ENCODE measurements at places on chromosomes 5 and 9.
A peak's percentile ranks its signal among the peaks of the same experiment; 100 is the strongest.

DNA sequence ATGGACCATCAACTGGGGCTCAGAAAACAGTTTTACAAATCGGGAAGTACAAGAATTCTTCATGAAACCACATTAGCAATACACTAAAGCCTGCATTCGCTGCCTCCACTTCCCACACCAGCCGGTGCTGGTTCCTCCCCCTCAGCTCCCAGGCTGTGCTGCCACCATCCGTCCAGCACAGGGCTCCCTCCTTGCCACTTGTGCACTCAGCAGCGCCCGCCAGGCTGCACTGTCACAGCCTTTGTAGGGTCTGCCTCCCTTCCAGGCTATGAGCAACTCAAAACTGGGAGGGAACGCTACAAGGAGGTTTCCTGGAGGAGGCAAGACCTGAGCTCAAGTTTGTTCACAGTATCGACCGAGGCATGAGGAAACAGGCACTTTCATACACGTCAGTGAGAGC lies 7.7 kb downstream of the MAPK9 start:
- no peak for DNase-seq

DNA sequence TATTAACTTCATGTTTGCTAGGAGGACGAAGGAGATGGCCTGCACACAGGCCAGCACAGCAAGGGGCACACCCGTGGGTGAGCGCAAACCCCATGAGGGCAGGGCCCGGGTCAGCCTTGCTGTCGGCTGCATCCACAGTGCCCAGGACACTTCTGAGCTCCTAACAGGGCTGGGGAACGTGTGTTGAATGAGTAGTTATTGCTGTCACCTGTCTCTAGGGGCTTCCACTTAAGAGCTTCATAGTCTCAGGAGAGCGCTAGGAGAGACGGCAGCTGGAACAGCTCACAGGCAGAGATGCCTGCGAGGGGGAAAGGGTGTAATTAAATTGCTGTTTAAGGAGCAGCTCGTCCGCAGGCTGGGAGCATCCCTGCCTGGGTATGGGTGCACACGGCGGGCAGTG lies 91.4 kb upstream of the NEURL1B start:
- DNase-seq = no peak

- no peak for DNase-seq
Measured at GRCh38 chr5:113474100-113474728, 14.0 kb downstream of the MCC start.

DNA sequence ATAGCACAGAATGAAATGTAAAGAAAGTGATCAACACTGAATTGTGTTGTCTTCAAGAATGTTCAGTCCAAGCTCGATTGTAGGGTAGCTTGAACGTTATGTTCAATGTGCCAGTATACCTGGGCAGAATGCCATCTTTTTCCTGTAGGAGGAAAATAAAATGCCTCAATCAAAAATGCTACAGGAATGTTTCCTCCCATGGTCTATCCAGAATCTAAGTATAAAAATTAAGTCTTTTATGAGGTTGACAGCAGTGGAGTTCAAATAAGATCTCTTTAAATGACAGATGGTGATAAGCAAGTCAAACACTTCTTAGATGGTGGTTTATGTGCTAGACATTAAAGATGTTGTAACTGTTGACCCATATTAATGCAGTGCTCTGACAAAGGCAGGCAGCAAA lies 488.6 kb downstream of the CSNK1G3 start:
- DNase-seq = no peak

- no peak for DNase-seq
Measured at GRCh38 chr5:60883229-60883628, 39.2 kb upstream of the ELOVL7 start.

- no peak for DNase-seq
Measured at GRCh38 chr9:114008667-114009410, 69.3 kb downstream of the AMBP start.

DNA sequence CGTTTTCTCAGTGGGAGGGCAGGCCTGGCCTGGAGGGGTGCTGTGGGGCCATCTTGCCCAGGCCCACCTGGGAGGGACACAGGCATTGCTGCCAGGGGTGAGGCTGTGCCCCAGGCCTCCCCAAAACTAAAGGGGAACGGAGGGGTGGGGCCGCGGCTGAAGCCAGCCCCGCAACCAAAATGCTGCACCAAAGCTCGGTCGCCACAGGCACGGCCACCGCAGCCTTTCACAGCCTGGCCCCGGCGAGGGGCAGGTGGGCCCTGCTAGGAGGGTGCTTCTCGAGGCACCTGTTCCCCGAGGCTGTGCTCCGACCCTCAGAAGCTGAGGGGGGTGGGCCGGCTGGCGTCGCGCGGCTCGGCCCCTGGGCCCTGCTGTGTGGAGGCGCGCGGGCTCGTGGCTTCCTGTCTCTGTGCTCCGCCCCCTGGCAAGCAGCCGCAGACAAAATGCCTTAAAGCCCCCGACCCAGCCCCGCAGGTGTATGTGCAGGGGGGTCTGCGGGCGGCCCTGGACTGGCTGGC lies 57.6 kb downstream of the JAK2 start:
- no peak for DNase-seq

DNA sequence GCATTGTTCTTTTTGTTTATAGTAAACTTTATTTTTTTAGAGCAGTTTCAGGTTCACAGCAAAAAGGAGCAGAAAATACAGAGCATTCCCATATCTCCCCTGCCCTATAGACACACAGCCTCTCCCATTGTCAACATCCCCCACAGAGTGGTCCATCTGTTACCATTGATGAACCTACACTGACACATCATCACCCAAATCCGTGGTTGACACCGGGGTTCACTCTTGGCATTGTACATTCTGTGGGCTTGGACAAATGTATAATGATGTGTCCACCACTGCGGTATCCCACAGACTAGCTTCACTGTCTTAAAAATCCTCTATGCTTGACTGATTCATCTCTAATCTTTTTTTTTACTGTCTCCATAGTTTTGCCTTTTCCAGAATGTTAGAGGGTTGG lies 120.7 kb upstream of the SPATA31C2 start:
- DNase-seq = no peak

DNA sequence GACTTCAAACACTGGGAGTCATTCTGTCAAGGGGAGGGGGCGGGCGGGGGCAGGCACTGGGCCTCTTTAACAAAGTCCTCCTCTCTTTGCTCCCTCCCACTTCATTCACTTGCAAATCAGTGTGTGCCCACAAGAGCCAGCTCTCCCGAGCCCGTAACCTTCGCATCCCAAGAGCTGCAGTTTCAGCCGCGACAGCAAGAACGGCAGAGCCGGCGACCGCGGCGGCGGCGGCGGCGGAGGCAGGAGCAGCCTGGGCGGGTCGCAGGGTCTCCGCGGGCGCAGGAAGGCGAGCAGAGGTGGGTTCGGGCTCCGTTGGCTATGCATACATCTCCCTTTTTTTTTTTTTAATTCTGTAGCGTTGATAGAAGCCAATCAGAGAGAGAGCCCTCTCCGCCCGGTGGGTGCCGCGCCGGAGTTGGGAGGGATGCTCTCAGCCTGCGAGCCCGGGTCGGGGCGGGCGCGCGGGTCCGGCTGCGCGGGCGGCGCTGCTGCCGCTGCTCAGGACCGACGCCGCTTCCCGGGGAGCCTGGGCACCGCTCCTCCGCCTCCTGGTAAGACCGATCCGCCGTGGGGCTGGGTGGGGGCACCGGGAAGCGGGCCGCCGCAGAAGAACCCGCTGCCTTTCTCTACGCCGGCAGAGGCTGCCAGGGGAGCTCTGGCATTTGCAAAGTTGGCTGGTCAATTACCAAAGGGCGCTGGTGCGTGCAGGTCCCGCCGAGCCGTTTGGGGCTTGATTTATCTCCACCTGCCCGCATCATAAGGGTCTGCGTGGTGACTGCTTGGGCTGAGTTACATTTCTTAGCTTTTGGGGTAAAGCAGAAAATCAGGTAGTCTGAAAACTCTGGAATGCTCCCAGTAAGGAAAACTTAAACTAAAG lies at the start of gene CDH6:
CDH6 (plus strand) TSS at position 96 of the 877 bp plus-strand sequence. CDS start 73,788 bp downstream, outside the sequence.
- no peak for DNase-seq

DNA sequence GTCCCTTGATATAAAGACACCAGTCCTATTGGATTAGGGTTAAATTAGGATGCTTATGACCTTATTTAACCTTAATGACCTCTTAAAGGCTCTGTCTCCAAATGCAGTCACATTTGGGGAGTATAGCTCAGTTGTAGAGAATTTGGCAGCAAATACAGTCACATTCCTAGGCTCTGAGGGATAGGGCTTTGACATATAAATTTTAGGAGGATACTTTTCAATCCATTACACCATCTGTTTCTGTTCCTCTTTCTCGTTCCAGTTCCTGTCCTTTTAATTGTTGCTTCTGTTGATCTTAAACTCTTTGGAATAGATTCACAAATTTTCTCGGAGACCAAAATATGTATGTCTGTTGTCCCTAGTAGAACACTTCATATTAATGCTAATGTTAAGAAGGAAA lies 390.0 kb upstream of the PCSK5 start:
- no peak for DNase-seq

GRCh38 chr5:67020096-67020615 lies 176.4 kb downstream of the CD180 start:
- no peak for DNase-seq

GRCh38 chr9:127049044-127049443 lies 73.4 kb downstream of the ANGPTL2 start:
- peak; percentile 74 for DNase-seq

DNA sequence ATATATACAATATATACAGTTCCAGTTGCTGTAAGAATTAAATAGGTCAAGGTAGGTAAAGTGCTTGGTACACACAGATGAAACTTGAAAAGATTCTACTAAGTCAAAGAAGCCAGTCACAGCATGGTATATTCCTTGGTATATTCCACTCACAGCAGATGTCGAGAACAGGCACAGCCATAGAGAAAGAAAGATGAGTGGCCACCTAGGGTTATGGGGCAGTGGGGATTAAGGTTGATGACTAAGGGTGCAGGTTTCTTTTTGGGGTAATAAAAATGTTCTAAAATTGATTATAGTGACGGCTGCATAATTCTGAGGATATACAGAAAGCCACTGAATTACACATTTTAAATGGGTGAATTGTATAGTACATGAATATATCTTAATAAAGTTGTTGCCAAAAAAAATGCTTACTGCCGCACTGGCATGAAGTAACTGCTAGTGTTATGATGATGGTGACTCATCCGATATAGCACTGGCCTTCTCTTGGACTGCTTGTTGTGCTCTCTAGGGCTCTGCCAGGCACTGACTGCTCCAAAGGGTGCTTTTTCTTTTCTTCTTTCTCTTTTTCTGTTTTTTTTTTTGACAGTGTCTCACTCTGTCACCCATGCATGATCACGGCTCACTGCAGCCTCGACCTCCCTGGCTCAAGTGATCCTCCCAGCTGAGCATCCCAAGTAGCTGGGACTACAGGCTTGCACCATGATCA lies 23.5 kb downstream of the TBC1D2 start:
- no peak for DNase-seq

DNA sequence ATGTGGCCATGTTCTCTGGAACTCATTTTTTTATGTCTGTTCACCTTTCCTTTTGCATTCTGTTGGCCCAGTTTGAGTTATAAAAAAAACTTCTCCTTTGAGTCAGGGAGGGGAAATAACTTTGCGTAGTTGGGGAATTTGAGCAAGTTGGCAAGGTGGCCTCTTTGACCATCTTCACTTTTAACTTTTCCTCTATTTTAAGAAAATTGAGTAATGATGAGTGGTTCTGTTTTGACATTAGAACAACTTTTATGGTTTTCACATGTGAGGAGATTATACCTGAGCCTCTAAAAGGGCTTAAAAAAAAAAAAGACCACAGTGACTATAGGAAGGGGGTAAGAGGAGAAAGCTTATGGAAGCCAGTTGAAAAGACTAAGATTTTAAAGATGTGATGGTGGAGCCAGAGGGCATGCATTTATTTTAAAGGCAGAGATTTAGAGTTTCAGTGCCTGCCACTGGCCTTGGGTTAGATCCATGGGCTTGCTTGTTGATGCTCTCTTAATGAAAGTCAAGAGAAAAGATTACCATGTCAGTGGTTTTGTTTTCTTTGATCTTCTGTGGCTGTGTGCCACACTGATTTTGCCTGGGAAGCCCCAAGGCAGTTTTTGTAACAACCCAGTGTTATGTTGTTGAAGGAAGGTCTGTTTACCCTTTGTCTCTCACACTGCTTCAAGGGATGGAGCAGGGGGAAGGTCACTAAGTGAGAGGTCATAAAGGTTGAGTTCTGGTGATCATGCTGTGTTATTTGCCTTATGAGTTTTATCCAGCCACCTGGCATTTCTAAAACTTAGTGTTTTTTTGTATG lies 219.7 kb upstream of the CD180 start:
- DNase-seq = no peak

DNA sequence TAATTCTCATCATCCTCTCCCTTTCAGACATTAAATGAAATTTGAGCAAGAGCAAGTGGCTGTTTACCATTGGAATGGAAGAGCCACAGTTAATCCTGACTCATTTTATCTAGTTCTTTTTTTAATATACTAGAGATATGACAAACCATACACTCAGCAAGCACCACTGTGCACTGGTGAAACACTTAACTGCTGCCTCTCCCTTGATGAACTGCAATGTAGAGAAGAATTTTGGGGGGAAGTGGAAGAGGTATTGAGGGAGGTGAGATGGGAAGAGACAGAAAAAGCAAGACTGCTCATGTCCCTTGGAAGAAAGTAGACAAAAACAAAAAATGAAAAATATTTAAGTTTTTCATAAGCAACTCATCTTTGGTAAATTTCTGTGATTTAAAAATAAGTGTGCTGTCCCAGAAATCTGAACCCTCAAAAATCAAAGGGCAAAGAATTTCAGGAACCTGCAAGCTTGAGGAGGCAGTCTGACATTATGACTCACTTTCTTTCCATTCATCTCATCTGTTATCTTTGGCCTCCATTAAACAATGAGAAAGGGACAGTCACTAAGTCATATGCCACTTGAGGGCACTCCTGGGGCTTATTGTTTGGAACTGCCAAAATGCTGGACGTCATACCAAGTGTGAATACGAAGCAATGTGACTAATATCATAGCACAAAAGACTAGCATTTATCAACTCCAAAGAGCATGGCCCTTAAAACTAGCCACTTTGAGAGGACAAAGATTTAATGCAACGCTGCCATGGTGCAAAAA lies 566.8 kb upstream of the DMAC1 start:
- no peak for DNase-seq

- DNase-seq = no peak
Measured at GRCh38 chr9:73566627-73567026, 415.0 kb downstream of the ANXA1 start.

DNA sequence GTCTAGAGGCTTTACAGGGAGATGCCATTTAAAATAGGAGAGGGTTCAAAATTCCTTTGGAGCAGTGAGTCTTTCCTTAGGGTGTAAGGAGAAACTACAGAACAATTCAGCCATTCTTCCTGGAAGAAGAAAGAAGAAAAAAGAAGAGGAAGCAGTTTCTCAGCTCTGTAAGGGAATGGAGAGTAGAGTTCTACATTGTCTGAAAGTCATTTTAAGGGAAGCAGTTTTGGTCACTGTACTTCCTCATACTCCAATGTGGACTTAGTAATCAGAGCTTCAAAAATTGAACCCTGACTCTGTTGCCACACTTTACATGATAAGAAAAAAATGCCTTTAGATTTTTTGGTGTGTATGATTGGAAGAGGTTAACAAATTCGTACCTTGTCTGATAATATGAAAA lies 122.4 kb downstream of the LRRC70 start:
- DNase-seq = no peak

DNA sequence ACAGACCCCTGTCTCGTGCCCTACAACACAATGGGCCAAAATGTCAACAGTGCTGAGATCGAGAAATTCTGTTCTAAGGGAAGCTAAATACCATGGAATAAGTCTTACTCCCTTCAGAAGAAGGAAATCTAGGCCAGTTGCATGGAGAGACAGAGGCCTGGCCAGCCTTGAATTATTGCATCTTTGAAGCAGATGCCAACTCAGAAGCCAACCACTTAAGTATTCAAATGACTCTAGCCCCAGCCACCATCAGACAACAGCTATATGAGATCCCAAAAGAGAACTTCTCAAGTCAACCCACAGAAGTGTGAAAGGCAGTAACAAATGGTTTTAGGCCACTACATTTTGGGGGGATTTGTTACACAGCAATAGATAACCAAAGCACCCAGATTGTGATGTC lies 180.1 kb downstream of the ACTL7B start:
- DNase-seq = no peak
